Stimulated activated CD4-positive, alpha-beta T cell treated with anti-CD3 and anti-CD28 coated beads, TNF-alpha, amount 100 ng/mL, for 24 hours (primary cell): ENCODE measurements at places on chromosomes 4 and X.

DNA sequence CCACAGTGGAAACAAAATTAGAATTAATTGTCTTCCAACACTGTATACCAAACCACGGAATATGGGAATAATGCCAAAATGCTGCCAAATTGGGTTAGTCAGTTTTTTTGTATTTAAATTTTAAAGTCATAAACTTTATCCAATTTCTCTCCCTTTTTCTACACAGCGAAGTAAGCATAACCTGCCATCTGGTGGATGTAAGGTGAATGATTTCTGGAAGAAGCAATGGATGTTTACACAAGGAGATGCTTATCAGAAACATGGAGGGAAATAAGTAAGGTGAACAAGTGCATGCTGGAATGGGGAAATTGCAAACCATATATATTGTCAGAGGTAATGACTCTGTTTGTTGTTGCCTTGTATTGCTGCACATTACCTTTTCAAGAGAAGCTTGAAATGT lies 691.9 kb downstream of the TECRL start:
- no peak for DNase-seq

GRCh38 chrX:30151964-30152363 lies 63.4 kb upstream of the MAGEB2 start:
- DNase-seq: no peak

DNA sequence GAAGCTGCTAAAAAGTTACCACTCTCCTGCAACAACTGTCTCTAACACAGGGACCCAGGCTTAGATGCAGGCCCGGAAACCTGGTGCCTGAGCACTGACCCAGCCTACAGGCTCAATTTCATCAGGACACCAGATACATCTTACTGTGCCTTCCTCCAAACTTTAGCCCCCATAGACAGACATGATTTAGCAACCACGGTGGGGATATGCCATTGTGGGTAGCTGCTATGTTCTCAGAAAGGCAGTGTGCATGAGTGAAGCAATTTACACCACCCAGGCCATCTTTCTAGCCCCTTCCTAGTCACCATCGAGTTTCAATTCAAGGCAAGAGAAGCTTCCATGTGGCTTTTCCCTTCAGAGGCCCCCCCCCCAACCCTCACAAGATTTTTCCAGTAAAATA lies 2.7 kb downstream of the HS3ST1 start:
- no peak for DNase-seq

DNA sequence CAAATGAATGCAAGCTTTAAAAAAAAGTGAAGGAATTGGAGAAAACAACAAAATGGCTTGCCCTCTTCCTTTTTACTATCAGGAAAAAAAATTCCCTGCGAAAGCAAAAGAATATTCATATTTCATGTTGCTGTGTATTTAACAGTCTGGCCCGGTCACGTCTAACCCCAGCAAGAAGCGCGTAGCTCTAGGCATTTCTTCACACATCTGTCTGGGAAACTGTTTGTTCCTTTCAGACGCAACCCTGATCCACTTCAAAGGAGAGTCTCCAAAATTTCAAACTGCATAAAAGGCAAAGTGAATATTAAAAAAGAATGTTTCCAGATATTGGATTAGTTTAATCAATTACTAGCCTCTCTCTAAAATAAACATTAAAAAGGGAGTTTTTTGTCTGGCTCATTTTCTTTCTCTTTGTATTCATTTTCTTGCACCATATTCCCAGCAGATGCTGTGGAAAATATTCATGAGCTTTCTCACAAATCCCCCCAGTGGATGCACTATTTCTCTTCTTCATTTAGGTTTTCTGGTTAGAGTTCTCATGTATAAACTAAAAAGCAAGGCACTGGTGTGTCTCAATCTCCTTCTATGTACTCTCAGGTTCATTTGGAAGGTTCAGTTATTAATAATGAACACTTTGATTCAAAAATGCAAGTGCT lies 145.3 kb downstream of the MID1 start:
- DNase-seq: no peak

DNA sequence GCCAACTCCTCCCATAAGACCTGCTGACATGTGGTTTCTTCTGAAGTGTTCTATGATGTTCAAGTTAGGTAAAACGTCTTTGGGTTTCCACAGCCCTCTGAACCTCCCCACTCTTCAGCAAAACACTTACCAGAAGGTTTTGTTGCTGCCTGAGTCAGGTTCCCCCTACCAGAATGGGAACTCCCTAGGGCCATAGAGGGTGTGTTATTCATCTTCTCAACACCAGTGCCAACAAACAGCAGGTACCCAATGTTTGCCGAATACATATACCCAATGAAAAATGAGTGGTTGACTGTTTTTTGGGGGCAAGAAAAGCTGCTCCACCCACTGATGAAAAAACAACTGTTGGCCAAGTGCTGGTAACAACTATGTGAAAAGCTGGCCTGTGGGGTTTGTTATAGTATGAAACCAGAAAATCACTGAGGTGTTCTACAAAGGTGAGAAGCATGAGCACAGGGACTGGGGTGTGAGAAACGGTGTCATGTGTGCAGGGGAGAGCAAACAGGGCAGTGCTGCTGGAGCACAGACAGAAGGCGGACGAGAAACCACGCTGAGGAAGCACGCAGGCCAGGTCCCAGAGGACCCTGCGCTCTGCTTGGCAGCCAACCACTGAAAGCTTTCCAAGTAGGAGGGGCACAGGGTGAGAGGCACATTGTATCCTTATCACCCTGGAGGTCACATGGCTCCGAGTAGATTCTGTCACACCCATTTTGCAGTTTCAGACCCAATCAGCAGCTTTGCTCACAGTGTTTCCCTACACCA lies 28.8 kb downstream of the ATP8A1 start:
- peak; percentile 4 for DNase-seq

GRCh38 chrX:11540532-11541377 lies 125.0 kb downstream of the ARHGAP6 start:
- no peak for DNase-seq

DNA sequence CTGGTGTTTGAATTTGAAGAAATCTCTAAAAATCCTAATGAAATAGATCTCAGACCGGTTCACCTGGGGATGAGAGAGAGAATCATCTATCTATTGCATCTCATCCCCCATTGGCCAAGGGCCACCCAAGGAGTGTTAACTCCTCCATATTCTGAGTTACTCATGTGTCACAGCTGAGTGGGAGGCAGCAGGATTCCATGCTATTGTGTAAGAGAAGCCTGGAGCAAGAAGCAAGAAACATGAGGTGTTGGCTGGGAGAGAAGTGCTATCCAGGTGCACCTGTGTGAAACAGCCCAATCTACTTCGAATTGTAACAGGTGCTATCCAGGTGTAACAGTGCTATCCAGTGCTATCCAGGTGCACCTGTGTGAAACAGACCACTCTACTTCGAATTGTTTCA lies 150.3 kb upstream of the MAOA start:
- DNase-seq: no peak

DNA sequence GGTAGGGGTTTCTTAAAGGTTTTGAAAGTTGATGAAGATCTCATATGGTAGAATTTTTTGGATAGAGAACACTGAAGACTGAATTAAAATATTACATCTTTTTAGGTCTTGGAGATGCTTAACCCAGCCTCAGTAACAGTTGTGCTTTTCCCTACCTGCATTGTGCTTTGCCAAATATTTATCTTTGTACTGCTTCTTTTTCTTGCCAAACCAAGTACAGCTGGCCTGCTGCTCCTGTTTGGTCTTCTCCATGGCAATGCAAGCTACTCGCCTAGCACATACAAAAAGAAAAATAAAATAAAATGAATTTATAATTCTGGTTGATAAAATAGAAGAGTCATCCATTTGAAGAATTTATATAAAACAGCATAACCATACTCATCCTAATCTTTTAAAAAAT lies 95.4 kb downstream of the NYX start:
- no peak for DNase-seq

DNA sequence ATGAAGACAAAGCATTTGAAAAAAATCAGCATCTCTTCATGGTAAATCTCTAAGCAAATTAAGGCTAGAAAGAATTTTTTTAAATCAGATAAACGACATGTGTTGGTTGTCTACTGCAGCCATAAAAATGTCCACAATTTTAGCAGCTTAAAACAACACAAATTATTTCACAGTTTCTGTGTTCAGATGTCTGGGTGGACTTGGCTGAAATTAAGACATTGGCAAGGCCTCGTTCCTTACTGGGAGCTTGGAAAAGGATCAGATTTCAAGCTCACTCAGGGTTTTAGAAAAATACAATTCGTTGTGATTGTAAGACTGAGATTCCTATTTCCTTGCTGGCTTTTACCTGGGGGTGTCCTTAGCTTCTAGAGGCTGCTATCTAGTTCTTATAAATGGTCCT lies 1470.6 kb downstream of the PCDH19 start:
- no peak for DNase-seq

DNA sequence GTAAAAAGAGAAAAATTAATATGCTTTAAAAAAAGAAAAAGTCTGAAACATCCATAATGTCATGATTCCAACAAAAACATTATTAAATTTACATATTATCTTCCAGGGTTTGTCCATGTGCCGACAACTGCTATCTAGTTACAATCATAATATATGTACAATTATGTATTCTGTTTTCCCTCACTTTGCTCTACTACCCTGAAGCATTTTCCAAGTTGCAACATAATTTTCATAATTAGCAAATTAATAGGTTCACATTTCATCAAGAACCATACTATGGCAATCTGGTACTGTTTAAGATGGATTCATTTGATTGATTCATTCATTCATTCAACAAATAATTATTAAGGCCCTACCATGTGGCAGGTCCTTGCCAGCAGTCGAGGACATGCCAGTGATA lies 128.9 kb upstream of the LEF1 start:
- DNase-seq: no peak

DNA sequence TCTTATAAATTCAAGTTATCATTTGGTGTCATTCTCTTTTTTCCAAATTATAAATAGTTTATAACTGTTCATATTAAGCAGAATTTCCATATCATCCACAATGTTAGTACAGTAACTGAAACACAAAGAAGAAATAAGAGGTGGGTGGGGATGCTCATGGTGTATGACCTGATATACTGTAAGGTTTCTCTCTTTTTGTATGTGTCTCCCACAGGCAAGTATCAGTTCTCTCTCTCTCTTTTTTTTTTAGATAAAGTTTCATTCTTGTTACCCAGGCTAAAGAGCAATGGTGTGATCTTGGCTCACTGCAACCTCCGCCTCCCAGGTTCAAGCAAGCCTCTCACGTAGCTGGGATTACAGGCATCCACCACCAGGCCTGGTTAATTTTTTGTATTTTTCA lies 43.7 kb upstream of the UGT2A3 start:
- DNase-seq: no peak

- DNase-seq: no peak
Observed at GRCh38 chr4:18291256-18291655, 269.7 kb upstream of the LCORL start.

DNA sequence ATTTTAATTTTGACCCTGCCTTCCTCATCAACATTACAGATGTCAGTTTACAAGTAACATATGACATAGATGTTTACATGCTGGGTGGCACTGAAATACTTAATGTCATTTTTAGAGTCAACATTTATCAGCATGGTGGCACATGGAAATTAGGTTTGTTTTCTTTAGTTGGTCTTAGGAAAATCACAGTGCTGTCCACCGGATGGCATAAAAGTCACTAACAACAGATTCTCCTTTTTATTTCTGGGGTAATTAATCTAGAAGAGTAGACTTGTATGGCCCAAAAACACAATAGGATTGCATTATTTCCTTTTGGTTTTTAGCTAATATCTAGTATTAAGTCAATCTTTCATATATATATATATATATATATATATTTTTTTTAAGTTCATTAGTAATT lies 88.6 kb upstream of the HHIP start:
- DNase-seq: no peak

DNA sequence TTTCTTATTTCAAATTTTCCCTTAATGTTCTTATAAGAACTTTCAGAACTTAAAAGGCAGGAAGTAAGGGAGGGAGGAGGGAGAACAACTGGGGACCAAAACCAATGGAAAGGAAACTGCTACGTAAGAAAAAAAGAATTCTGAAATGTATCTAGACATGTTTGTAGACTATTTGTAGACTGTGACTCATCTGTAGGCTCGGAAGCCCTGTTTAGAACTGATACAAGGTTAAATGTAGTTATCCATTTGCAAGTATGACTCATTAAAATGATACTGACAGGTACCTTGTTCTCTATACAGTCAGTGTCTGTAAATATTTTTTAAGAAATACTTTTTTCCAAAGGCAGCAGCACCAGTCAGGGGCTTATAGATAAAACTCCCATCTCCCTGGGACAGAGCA lies 202.0 kb downstream of the DHX15 start:
- DNase-seq: no peak

GRCh38 chrX:141668371-141668770 lies 30.2 kb downstream of the SPANXD start:
- no peak for DNase-seq

- no peak for DNase-seq
Observed at GRCh38 chr4:13441506-13441905, 42.6 kb downstream of the RAB28 start.

DNA sequence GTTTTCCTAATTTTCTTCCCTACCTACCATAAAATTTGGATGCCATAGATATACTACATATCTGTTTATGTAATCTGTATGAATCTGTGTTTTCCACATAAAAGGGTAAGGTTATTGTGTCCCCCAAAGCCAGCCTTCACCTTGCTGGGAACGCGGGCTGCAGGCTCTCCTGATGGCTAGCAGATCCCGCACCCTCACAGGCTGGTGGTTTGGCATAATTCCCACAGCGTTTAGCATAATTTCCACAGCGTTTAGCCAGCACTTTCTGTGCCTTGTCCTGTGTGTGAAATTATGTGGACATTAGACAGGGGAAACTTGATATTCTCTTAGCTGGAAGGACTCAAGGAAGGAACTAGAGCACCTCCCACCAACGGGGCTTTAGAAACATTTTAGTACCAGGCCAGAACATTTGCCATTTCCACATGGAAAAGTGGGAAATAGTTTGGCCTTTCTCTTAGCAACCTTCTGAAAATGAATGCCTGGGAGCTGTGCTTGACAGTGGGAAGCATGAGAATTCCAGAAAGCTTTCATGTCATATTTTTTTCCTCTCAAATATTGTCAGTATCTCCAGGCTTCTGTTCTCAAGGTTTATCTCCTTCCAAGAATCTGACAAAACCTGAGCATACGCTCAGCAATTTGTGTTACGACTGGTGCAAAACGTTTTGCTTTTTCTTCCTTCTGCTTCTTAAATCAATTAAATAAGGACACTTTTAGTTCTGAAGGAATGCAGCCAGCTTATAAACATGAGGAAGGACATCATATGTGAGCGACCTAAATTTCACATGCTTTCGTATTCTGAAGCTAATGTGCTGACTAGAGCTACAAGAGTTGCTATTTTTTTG lies 67.9 kb downstream of the STK32B start:
- DNase-seq: no peak

DNA sequence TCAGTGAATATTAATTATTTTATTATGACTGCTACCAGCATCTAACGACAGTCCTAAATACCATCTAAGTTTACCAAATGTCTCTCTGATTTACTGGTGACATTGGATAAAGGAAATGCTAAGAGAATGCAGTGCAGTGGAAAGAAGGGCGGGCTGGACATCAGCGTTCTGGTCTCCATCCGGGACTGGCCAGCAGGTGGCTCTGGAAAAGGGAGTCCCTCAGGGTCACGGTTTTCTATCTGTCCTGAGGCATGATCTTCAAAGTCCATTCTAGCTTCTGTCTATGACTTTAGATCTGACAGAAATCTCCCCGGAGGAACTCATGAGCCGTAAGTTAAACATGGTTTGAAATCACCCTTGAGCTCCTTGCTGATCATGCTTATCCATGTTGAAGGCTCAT lies 3.3 kb downstream of the TRIM2 start:
- DNase-seq: no peak
